CD4-positive, alpha-beta T cell treated with Interleukin-15 for 4 hours (primary cell): ENCODE measurements at places on chromosomes 2 and 18.

DNA sequence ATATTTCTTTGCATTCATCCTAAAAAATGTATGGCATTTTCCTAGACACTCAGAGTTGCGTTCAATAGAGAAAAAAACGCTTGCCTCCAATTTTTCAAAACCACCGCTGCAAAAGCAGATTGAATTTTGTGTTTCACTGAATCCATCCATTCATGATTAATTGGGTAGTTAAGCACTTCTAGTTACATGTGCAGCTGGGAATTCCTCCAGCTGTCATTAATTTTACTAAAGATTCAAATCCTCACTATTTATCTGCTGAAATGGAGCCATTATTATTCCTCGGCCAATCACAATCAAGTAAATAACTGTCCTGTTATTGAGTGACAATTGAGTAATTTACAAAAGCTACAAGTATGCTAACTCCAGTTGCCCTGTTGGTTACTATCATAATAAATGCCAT lies 75.8 kb upstream of the ARL5A start:
- DNase-seq: no peak

DNA sequence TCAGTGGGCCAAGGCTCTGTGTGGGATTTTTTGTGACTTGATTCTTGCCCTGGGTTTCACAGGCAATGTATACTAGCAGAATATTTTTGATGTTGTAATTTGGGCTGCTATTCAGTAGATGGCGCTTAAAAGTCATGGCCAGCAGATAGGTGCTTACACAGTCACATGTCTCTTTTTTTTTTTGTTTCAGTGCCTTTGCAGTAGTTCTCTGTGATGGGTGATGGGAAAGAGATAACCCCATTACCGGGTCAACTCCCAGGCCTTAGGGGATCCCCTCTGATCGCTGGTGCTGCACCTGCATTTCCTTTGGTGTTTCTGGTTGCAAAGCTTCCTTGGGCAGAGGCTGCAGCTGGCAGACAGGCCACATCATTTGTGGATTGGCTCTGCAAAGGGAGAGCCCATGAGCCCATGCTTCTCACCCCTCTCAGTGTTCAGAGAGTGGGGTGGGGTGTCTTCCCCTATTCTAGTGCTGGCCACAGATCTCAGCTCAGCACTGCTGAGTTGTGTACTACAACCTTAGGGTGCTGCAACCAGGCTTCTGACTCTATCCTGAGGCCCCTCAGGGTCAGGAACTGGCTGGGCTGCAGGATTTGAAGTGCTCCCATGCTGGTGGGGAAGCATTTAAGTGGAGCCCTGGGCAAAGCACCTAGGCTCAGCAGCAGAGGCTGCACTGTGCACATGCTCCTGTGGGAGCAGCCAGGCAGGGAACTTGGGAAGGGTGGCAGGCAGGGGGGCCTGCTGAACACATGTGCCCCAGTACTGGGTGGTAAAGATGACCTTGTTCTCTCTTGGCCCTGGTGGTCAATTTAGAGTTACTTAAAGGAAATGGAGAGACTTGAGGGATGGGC lies 219.8 kb upstream of the SPHKAP start:
- DNase-seq: no peak

GRCh38 chr2:9753276-9753600 lies 90.0 kb upstream of the TAF1B start:
- peak; percentile 81 for DNase-seq

DNA sequence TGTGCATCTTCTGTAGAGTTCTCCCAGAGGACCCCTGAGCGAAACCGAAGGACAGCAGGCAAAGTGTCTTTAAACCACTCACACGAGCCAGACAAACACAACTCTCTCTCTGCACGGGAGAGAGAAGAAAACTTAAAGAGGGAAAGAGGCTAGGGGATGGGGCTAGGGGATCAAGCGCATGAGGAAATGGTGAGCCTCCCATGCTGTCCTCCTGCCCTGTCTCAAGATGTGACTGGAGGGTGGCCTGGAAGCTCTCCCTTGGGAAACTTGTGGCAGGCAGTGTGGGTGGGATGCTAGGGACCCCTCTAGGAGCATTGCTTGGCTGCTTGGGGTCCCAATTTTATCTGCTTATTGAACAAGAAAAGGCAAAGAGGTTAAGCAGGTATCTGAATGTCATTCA lies 44.5 kb downstream of the CYP26B1 start:
- DNase-seq: no peak

DNA sequence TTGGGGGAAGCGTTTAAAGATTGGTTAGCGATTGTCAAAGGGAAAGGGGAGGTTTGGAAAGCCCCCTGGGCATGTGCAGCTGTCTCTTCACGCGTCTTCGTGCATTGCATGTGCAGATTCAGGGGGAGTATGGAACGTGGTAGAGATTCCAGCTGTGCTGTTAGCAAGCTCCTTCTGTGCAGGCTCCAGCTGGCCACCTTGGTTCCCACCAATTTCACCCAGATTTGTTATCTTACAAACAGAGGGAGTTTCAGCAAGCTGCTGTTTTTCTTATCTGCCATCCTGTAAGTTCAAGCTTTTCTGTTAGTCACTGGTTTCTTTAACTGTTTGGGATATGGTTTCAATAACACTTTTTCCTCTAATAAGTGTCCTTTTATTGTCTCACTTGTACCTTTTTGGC lies 30.4 kb downstream of the FARP2 start:
- DNase-seq: no peak

DNA sequence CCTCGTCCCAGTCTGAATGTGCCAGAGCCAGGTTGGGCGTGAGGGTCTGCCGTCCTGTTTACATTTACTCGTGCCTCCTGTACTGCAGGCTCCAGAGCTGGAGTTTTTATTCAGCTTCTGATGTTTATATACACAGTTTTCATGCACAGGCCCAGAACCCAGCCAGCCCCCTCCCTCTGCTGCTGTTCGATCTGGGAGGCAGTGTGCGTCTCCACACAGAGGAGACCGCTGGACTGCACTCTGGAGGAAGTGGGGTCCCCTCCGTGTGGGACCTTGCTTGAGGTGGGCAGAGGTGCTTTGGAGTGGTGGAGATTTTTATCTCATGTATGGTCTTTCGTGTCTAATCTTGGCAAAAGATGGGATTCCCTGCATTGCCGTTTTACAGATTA lies 90.6 kb downstream of the GLI2 start:
- DNase-seq: no peak

DNA sequence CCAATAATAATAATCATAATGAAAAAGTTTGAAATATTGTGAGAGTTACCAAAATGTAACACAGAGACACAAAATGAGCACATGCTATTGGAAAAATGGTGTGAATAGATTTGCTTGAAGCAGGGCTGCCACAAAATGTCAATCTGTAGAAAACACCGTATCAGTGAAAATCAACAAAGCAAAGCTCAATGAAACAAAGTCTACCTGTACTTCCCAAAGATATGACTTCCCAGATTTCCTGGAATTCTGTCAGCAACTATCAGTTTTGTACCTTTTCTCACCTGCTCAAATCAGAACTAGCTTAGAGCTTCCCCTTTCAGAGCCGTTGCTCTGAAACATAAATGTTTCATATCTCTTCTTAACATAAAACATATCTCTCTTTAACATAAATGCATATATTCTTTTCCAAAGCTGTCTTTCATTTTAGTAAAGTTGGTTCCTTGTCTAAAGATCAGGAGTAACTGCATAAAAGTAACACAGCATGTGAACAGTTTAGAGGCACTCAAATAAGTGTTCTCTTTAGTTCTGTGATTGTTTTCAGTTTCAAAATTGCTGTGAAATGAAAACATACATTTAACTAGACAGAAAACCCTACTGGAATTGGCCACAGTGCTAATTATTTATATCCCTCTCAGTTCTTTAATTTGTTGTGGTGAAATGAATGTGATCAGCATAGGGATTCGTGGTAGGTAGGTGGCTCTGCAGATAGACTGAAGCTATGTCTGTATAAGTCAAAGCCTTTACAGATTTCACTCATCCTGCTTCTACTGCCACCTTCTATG lies 262.5 kb downstream of the KCNJ3 start:
- no peak for DNase-seq

DNA sequence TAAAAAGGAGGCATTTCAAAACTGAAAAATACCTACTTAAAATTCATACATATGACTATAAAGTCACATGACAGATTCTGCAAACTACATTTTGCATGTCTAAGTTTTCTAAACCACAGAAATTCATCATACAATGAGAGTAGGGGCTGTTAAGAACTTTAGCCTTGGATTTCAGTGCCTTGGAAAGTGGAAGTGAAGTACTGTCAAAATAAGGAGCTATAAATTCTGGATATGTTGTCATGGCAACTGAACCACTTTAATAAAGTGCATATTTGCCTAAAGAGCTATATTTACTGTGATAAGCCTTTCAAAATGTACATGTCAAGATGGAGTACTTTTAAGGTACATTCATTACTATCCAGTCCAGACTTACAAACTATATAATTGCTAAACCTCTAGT lies 227.1 kb downstream of the RAB3GAP1 start:
- DNase-seq: no peak

DNA sequence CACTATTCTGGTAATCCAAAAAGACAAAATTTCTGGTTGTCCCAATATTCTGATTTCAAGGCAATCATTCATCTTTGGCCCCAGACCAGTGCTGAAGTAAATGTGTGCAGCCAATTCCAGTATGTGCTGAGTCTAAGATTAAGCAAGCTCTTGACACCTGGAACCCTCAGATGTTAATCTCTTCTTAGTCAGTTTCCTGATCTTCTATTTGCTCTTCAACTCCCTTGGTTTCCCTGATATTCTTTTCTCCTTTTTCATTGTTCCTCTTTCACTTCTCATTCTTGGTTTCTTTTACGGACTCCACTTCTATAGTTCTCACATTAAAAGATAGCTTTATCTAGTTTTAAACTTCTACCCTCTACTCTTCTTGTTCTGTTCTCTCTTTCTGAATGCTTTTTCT lies 445.7 kb upstream of the FANCL start:
- DNase-seq: no peak

DNA sequence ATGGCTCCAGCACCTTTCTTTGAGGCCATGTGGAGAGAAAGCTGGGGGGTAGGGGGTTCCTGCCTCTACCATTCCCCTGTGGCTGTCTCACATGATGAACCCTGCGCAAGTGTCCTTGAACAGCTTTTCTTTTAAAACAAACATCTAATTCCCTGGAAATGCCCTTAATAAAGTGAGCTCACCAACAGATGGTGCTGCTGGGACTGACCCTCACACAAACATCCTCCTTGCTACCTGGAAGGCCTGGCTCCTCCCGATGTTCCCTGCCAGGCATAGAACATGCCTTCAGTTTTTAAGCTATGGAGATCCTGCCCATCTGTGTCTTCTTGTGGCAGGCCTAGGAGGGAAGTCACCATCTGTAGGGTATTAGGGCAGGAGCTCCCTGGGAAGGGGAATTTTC lies 60.7 kb upstream of the GATA6 start:
- no peak for DNase-seq

DNA sequence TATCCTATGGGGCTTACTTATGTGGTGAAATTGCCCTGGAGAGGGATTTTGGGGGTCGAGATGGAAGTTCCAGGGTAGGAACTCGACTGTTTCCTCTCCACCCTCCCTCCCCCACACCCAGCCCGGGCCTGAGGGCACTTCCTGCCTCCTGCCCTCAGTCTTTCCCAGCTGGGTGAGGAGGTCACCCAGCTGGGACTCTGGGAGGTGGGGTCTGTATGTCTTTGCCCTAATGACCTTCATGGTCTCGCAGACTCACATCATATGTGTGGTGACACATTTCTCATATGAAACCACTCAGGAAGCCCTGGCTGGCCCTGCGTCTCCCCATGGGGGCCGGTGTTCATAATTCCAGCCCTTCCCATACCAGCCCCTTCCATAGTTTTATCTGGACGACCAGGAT lies 12.4 kb downstream of the ATOH8 start:
- DNase-seq: no peak

GRCh38 chr2:15043336-15044058 lies 411.0 kb downstream of the LRATD1 start:
- DNase-seq: no peak

DNA sequence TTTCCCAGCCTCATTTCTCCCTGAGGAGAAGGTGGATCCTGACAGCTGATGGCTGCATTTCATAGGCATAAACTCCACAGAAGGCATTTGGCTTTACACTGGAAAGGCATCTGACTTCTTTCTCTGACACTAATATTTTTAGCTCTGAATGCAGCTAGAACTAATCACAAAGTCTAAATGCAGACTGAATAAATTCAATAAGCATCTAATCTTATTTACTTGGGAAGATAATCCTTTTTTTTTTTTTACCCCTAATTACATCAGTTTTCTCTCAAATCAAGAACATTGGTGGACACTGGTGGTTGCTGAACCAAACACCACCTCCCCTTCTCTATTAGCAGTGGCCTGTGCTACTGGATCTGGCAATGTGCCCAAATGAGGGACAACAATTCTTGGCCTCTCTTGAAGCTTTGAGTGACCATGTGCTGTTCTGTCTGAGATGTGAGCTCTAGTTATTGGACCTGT lies 50.9 kb upstream of the CD226 start:
- DNase-seq: no peak

- no peak for DNase-seq
Measured at GRCh38 chr2:59000796-59001195, 759.7 kb upstream of the FANCL start.

GRCh38 chr18:40987581-40987980 lies 967.5 kb upstream of the PIK3C3 start:
- no peak for DNase-seq

DNA sequence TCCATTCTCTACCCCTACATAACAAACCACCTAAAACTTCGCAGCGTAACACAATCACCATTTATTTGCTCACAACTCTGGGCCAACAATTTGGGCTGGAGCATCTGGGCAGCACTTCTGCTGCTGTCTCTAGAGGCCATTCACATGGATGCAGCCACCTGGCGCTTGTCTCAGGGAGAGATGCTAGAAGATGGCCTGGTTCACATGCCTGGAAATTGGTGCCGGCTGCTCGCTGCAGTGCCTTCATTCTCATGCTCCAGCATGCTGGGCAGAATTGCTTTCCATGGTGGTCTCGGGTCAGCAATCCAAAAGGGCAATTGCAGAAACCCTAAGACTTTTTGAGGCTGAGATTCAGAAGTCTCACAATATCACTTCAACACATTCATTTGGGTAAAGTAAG lies 157.4 kb downstream of the SUCLG1 start:
- DNase-seq: no peak

DNA sequence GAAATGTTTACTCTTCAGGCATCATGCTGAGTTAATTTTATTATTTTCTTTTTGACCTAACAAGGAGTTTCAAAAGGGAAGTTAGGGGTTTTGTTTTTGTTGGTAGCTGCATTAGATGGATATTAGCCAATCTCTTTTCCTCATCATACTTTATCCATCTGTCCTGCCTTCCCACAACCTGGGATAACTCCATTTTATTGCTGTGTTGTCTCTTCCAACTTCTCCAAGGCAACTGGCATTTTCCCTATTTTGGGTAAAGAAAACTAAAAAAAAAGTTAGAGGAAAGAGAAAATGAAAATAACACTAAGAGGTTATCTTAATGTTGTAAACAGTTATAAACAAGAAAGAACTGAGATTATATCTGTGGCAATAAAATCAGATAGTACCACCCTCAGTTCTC lies 147.0 kb downstream of the PID1 start:
- no peak for DNase-seq
